ENCODE measurements at places on chromosomes 12 and 14.
A peak's percentile ranks its signal among the peaks of the same experiment; 100 is the strongest.

DNA sequence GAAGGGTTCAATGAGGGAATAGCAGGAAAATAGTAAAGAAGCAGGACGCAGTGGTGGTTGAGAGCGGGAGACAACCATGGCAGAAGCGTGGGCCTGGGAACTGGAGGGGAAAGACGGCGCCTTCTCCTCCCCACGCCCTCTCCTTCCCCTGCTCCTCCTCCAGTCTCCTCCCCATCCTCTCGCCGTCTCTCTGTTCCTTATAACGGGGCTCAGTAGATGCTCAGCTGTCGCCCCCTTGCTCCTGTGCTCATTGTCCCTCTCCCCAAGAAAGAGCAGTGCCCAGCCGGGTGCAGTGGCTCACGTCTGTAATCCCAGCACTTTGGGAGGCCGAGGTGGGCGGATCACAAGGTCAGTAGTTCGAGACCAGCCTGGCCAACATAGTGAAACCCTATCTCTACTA is 142.0 kb downstream of the BCL11B start:
- no peak for DNase-seq

DNA sequence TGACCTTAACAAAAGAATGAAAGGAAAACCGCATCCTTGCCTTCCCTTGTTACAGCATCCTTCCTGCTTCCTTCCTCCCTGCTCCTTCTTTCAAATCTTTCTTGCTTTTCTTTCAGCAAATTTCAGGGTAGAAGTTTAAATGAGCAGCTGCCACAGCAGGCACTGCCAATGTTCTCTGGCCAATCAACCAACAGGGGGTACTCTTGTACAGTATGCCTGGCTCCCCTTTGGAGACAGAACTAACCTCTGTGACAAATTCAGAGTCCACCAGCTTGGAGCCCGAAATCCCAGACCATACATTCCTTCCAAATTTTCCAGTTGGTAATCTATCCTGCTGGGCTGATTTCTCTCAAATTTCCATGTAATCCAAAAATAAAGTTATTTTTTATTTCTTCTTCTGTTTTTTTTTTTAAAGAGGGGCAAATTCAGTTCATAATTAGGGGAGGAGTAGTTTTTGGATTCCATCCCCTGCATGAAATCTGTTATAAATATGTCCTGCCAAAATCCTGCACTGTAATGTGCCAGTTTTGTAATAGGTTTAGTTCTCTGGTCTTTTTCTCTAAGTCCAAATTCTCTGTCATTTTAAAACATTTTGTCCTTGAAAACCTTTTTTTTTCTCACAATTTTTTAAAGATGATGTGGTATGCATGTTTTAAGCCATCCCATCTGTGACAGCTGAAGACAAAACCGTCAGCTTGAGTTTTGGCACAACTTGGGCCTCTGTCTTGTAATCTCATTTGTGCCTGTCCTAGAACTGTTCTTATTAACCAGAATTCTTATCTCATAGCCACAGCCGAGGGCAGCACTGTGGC is 610.0 kb upstream of the LMO3 start:
- no peak for DNase-seq

GRCh38 chr12:40511341-40511740 is 180.9 kb upstream of the CNTN1 start:
- no peak for DNase-seq

- peak; percentile 59 for DNase-seq
Measured at GRCh38 chr12:53344824-53345485, 8.8 kb upstream of the SP7 start.

DNA sequence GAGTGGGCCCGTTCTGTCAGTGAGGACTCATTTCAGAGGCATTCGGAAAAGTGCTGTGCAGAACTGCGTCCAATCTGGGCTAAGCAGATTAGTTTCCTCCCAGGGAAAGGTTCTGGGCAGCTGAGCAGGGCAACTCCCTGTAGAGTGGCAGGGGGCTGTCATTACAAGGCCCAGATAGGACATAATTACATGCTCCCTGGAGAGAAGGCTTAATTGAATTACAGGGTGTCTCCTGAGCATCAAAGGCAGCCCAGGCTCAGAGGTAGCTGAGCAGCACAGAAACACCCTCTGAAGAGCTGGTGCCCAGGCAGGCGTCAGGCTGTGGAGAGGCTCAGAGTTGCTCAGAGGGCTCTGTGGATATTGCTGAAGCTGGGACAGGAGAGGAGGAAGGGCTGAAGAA is 36.0 kb downstream of the SLC8A3 start:
- DNase-seq, result no peak

GRCh38 chr14:105863296-105864108 is 337.1 kb downstream of the TMEM121 start:
- no peak for DNase-seq

DNA sequence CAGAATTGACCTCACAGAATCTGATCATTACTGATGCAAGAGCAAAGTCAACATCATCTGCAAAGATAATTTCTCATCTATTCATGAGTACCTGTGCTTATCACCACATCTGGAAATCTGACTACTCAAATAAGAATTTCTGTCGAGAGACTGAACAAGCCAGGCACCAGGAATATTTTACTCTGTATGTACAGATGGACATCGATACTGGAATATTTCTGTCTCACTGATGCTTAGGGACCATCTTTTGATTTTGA is 105.2 kb downstream of the BICD1 start:
- DNase-seq, result no peak

- no peak for DNase-seq
Measured at GRCh38 chr14:54206516-54206915, 190.3 kb upstream of the CDKN3 start.

GRCh38 chr12:52247622-52248540 is 14.8 kb downstream of the KRT7 start:
- no peak for DNase-seq

DNA sequence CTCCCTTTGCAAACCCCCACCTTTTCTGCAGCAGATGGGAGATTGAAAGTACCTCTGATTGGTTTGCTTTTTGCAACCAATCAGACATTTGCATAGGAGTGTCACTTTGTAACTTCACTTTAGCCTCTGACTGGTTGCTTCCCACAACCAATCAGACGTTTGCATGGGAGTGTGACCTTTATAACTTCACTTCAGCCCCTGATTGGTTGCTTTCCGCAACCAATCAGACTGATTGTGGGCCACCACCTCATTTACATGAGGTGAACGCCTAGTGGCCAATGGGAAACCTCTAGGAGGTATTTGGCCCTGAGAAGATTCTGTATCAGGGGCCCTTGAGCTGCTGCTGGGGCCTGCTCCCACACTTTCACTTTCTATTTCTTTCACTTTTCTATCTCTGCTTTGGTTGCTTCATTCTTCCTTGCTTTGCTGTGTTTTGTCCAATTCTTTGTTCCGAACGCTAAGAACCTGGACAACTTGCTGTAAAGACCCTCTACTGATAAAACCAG is 106.0 kb upstream of the PRICKLE1 start:
- DNase-seq, result no peak

DNA sequence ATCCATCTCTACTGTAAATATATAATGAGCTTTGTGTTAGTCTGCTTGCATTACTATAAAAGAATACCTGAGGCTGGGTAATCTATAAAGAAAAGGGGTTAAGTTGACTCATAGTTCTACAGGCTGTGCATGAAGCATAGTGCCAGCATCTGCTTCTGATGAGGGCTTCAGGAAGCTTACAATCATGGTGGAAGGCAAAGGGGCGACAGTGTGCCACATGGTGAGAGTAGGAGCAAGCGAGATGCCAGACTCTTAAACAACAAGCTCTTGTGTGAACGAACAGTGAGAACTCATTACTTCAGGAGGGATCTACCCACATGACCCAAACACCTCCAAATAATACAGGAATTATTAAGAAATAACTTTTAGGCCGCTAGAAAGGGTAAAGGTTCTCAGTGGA is 28.1 kb downstream of the APOBEC1 start:
- no peak for DNase-seq

DNA sequence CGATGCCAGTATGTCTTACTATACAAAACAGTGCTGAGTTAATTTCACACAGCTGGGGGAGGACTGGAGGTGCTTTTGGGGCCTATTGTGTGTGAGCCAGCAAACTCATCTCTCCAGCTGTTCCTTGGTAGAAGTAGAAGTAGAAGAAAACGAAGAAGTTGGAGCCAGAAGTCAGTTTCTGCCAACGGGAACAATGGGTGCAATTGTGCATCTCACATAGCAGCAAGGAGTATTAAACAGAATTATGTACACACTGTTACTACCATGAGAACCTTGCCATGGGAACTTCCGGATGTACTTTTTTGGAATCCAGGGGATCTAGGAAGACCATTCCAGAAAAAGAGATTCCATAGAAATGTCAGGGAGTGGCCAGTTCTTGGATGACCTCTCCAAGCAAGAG is 88.6 kb downstream of the VCPKMT start:
- DNase-seq, result no peak

DNA sequence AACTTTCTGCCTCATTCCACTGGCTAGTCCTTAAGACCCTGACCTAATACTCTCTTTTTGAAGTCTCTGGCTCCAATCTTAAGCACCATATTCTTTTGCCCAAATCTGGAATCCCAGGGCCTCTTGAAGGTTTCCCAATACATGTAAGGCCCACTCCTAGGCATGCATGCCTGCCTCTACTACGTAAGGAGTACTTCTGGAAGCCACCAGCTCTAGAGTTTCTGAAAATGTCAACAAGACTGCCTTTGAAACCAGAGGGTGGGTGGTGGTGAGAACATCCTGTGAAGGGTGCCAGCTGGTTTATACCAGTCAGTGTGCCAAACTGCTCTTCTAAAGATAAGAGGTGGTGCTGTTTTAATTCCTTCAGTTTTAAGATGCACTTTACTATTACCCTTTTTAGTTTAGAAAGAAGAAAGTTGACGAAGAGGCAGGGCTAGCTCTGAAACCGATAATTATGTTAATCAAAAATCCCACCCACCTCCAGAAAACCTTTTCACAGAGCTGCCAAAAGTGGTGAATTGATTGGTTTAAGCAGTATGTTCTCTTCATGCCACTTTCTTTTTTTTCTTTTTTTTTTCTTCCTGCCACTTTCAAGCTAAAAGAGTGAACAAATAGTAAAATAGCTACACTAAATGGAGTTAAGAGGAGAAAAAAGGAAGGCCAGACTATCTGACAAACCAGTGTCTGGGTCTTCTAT is 8.7 kb upstream of the WDR89 start:
- DNase-seq, result no peak
